Articular chondrocyte of knee joint (primary cell): ENCODE measurements at places on chromosomes 2 and 18. TPM values are rescaled to one million over a fixed set of nuclear protein-coding genes. Genes with fewer than 3 reads are reported as not detected.

Gene MCM6
- total RNA-seq = 22.5 and 25.9 TPM in 2 replicates

Gene LCT
- 0.22 and 0.26 TPM in 2 replicates for total RNA-seq

Gene REG1B
- total RNA-seq = not detected in 2 replicates

Gene SLC19A3
- 9.3 and 9.9 TPM in 2 replicates for total RNA-seq

Gene KCNS3
- 1.0 and 1.2 TPM in 2 replicates for total RNA-seq

Gene CD207
- not detected in 2 replicates for total RNA-seq

Gene STAT4
- 21.4 and 22.2 TPM in 2 replicates for total RNA-seq

Gene TUBA3E
- not detected in 2 replicates for total RNA-seq

Gene SLC40A1
- 21.6 and 25.7 TPM in 2 replicates for total RNA-seq

Gene HK2
- 31.9 and 37.1 TPM in 2 replicates for total RNA-seq

Gene C2orf72
- total RNA-seq = 0.65 and 2.1 TPM in 2 replicates

Gene ZFAND2B
- total RNA-seq = 16.4 and 22.6 TPM in 2 replicates

Gene HOXD12
- not detected in 2 replicates for total RNA-seq

Gene ESPNL
- total RNA-seq = 1.3 and 7.3 TPM in 2 replicates

Gene ANKRD62
- total RNA-seq = not detected in 2 replicates

Gene RUFY4
- not detected in 2 replicates for total RNA-seq

Gene PRR30
- not detected in 2 replicates for total RNA-seq

Gene ZNF512
- 25.6 and 25.9 TPM in 2 replicates for total RNA-seq

Gene CCDC74B
- 3.1 and 5.6 TPM in 2 replicates for total RNA-seq

Gene SCN7A
- not detected in 2 replicates for total RNA-seq

Gene HOXD13
- 0.11 and 0.13 TPM in 2 replicates for total RNA-seq

Gene FAM237A
- total RNA-seq = not detected in 2 replicates

Gene ABCB11
- total RNA-seq = not detected in 2 replicates

Gene ORC2
- total RNA-seq = 15.3 and 18.7 TPM in 2 replicates

Gene TLX2
- 0.11 and 0.13 TPM in 2 replicates for total RNA-seq

Gene C2orf80
- not detected in 2 replicates for total RNA-seq

Gene ZNF514
- 15.7 and 15.8 TPM in 2 replicates for total RNA-seq

Gene ZSWIM2
- total RNA-seq = under 0.01 TPM in 1 of 2 replicates, not detected in the other

Gene GALR1
- total RNA-seq = not detected in 2 replicates

Gene PLEKHH2
- total RNA-seq = 27.0 and 33.1 TPM in 2 replicates

Gene STPG4
- total RNA-seq = 0.32 and 0.52 TPM in 2 replicates

Gene MFSD2B
- 0.13 TPM in 1 of 2 replicates, not detected in the other for total RNA-seq

Gene PKDCC
- 12.3 and 15.6 TPM in 2 replicates for total RNA-seq

Gene IL1B
- total RNA-seq = 0.11 TPM in 1 of 2 replicates, not detected in the other

Gene IL1F10
- not detected in 2 replicates for total RNA-seq

Gene KLHL41
- 0.54 and 0.91 TPM in 2 replicates for total RNA-seq

Gene PKP4
- 28.9 and 30.6 TPM in 2 replicates for total RNA-seq

Gene MGAT4A
- 0.32 and 1.2 TPM in 2 replicates for total RNA-seq

Gene UBE2F
- total RNA-seq = 57.9 and 62.8 TPM in 2 replicates

Gene MSTN
- 0.13 and 0.32 TPM in 2 replicates for total RNA-seq

Gene TMEM163
- not detected in 2 replicates for total RNA-seq

Gene HMSD
- 0.11 TPM in 1 of 2 replicates, not detected in the other for total RNA-seq

Gene HOXD1
- not detected in 2 replicates for total RNA-seq

Gene DNAH6
- 0.26 and 0.86 TPM in 2 replicates for total RNA-seq

Gene STEAP3
- total RNA-seq = 29.0 and 38.8 TPM in 2 replicates

Gene EVX2
- not detected in 2 replicates for total RNA-seq

Gene DYSF
- 0.78 and 2.3 TPM in 2 replicates for total RNA-seq

Gene KCNIP3
- 3.5 and 4.2 TPM in 2 replicates for total RNA-seq
